ENCODE measurements at places on chromosomes 5 and 9.

DNA sequence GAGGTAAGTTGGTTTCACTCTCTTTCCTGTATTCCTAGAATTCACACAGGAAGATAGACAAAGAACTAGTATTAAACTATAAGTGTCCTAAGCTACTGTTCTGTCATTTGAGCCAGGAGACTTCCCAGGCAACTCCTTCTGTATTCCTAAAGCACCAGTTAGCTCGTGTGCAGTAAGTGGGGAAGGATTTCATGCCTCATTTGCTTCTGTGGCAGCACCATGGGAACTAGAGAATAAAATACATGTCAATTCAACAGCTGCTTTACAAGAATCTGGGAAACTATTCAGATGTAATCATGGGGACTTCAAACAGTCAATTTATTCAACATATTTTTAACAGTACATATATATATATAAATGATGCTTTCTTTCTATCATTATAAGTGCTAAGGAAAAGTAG, 762.3 kb downstream of the PRELID2 start:
- DNase-seq = no peak

DNA sequence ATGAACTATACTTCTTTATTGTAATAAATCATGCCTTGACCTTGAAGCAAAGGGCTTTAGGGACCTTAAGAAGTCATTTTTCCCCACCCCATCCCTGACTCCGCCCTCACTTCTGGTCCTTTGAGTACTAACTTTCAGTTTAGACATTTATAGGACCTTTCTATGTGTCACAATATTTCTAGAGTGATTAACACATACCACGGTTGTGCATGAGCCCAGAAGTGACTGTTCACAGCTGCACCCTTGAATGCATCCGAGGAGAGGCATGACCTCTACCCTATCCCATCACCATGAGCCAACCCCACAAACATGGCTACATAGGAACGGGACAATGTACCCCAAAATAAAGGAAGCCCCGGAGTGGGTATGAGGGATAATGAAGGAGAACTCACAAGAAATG, 160.3 kb downstream of the HSD17B3 start:
- no peak for DNase-seq

- DNase-seq = no peak
Measured at GRCh38 chr5:144004146-144004545, 166.3 kb downstream of the YIPF5 start.

DNA sequence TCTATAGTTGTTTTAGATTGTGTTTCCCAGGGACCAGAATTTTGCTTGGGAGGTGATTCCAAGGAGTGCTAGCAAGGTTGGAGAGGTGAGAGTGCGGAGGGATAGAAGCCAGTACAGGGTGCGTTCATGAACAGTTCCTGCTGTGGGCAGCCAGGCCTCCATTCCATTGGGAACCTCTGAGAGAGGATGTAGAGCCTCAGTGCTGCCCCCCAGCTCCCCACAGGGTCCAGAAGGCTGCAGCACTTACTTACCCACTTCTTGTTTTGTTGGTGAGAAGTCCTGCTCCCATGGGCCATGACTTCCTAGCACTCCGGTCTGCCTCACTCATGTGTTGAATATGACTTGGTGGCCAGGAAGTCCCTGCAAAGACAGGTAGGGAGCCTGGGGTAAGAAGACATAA, 128.2 kb upstream of the GAS1 start:
- DNase-seq = no peak

GRCh38 chr9:109002141-109002540, 11.2 kb downstream of the CTNNAL1 start:
- DNase-seq = no peak
